Activated T-helper 2 cell treated with anti-CD3 and anti-CD28 coated beads, Interferon-gamma antibody, Interleukin-2, Interleukin-4, amounts not matched to agents 10 μg/mL and 5 μg/mL and 100 μg/mL, durations not matched to agents 14 hours and 24 hours and 36 hours (primary cell): ENCODE measurements at places on chromosomes 7 and 10. TPM values are rescaled to one million over a fixed set of nuclear protein-coding genes. Genes with fewer than 3 reads are reported as not detected.

- H3K27ac ChIP-seq = peak overlapping the region; percentile 62
- peaks cover 67% of the 10 kb centered on the region for H3K4me1 ChIP-seq
- no peaks in the 10 kb centered on the region for H3K27me3 ChIP-seq
- H3K4me3 ChIP-seq = no peak overlapping the region
- DNase-seq = no peak
These were observed 60.2 kb downstream of the FIGNL1 start for GRCh38 chr7:50389961-50390360.

GRCh38 chr10:108574233-108574632 is 1349.1 kb downstream of the XPNPEP1 start:
- no peak overlapping the region for H3K4me3 ChIP-seq
- no peak overlapping the region for H3K27ac ChIP-seq
- H3K36me3 ChIP-seq = no peaks in the 10 kb centered on the region
- no peak for DNase-seq

ACSM6 gene
- not detected in 2 replicates for total RNA-seq

KCNIP2 gene
- total RNA-seq = 3.2 TPM in 2 replicates

STAMBPL1 gene
- 44.2 and 47.2 TPM in 2 replicates for total RNA-seq

DNA sequence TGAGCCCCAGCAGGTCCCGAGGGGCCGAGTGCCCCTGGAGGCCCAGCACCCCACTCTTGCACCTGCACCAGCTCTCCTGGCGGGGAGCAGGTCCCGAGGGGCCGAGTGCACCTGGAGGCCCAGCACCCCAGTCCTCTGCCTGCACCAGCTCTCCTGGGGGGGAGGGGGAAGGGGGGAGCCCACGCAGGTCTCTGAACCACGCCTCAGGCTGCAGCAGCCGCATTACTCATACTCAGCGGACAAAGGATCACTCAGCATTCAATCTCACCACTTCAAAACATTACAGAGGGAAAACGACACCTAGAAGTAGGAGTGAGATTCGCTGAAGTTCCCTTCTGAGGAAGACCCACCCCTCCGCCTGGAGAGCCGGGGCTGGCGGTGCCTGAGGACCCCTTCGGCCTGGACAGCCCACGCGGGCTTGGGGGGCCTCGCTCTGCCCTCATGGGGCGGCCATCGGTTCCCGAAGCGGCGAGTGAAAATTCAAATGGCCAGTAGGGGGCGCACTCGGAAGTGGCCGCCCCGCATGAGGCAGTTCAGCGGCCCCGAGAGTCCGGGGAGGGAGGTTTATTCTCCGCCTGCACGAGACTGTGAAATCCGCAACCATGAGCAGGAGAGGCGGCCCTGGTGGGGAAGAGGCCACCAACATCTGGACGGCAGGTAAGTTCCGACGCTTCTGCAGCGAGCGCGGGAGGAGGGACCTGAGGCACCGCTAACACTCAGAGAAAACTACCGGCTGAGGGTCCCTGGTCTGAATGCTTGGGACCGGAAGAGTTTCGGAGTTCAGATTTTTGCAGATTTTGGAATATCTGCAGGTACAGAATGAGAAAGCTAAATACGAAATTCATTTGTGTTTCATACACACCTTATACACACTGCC is 1.1 kb upstream of the GPER1 start:
- H3K4me1 ChIP-seq = peaks cover 3% of the 10 kb centered on the region
- peak; percentile 68 for DNase-seq
- H3K4me3 ChIP-seq = peak overlapping the region; percentile 62
- no peaks in the 10 kb centered on the region for H3K36me3 ChIP-seq
- no peaks in the 10 kb centered on the region for H3K27me3 ChIP-seq

DNA sequence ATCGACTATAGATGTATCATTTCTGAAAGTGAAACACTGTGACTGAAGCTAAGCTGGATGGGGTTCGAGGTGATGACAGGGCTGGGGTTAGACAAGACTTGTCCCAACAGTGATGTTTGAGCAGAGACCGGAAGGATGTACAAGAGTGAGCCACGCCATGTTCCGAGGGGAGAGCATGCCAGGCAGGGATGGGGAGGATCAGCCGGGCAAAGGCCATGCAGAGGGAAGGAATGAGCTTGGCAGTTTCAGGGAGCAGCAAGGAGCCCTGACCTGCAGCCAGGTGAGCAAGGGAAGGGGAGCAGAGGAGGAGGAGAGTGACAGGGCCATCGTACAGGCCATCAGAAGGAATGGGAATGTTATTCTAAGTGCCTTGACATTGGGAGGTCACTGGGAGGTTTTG is 114.9 kb upstream of the GPR26 start:
- no peak overlapping the region for H3K27ac ChIP-seq
- H3K4me3 ChIP-seq = no peak overlapping the region
- H3K4me1 ChIP-seq = no peaks in the 10 kb centered on the region
- DNase-seq = no peak
- H3K27me3 ChIP-seq = no peaks in the 10 kb centered on the region

STEAP1 gene
- total RNA-seq = 0.46 and 0.50 TPM in 2 replicates

DNA sequence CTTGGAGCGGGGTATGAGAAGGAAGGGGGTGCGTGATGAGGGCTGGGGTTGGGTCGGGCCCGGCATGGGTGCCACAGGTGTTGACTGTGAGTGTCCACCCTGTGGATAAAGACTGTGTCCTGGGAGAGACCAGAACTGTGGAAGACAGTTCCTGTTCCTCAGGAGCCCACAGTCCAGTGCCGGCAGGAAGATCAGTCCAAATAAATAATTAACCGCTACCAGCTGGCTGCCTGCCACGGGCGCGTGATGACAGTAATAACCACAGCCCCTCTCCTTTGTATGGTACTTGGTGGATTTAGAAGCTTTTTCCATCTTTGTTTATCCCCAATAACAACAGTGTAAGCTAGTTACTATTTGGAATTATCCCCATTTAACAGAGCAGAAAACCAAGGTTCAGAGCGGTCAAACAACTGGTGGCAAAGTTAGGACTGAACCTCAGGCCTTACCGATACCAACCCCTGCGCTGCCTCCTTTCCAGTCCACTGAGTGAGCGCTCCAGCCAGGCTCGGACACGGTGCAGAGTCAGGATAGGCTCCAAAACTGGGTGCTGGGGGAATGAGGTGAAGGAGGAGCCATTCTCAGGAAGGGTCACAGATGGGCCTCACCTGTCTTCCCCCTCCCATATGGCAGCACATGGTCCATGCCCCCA is 5.1 kb downstream of the ZMIZ1 start:
- DNase-seq = no peak
- no peaks in the 10 kb centered on the region for H3K36me3 ChIP-seq
- H3K4me1 ChIP-seq = peaks cover 10% of the 10 kb centered on the region
- no peak overlapping the region for H3K27ac ChIP-seq
- no peak overlapping the region for H3K4me3 ChIP-seq
- peaks cover 13% of the 10 kb centered on the region for H3K27me3 ChIP-seq

SPDYE2 gene
- total RNA-seq = not detected in 2 replicates

- no peak overlapping the region for H3K4me3 ChIP-seq
- H3K27ac ChIP-seq = no peak overlapping the region
- no peaks in the 10 kb centered on the region for H3K36me3 ChIP-seq
- no peaks in the 10 kb centered on the region for H3K4me1 ChIP-seq
- no peak for DNase-seq
These were observed 27.5 kb downstream of the HOXA1 start for GRCh38 chr7:27068259-27068658.

BTBD16 gene
- not detected in 2 replicates for total RNA-seq

- DNase-seq = no peak
- H3K27me3 ChIP-seq = peaks cover 10% of the 10 kb centered on the region
- no peak overlapping the region for H3K4me3 ChIP-seq
- H3K27ac ChIP-seq = no peak overlapping the region
- no peaks in the 10 kb centered on the region for H3K4me1 ChIP-seq
These were observed 107.9 kb downstream of the POU6F2 start for GRCh38 chr7:39085590-39086049.

GRCh38 chr7:71429083-71429482 is 297.1 kb downstream of the GALNT17 start:
- H3K36me3 ChIP-seq = no peaks in the 10 kb centered on the region
- no peak overlapping the region for H3K27ac ChIP-seq
- DNase-seq = no peak
- no peaks in the 10 kb centered on the region for H3K4me1 ChIP-seq
- H3K4me3 ChIP-seq = no peak overlapping the region

CLCN1 gene
- total RNA-seq = not detected in 2 replicates

DNA sequence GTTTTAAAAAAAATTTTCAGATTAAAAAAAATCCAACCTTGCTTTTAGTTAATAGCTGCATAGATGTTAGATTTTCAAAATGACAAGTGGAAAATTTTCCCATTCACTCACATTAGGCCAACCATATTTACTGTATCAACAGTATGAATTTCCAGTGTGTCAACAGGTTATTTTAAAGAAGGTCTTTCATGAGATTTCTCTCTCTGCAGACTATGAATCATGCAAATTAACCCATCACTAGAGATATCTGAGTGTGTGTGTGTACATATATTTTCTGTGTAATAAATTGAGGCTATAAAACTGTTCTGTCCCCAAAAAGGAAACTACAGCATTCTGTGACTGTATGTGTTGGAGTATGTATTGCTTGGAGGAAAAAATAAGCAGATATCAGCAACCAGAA is 305.6 kb downstream of the ARL4A start:
- H3K27me3 ChIP-seq = peaks cover 2% of the 10 kb centered on the region
- no peaks in the 10 kb centered on the region for H3K4me1 ChIP-seq
- DNase-seq = no peak
- H3K36me3 ChIP-seq = no peaks in the 10 kb centered on the region

DNA sequence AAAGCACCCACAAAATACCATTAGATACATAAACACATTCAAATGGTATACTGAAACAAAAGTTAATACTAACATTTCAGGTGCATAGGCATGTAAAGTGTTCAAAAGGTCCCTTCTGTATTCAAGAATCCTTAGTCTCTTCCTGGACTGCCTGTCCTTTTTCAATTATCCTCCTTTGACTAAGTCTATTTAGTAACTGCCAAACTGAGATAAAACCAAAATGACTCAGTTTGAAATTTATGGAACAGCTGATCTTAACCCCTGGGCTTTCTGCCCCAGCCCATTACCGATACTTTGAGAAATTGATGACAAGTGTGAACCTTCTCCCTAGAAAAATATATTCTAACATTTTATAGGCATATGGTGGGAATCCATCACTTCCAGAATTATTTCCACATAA is 5.4 kb downstream of the EPC1 start:
- H3K27me3 ChIP-seq = no peaks in the 10 kb centered on the region
- H3K4me1 ChIP-seq = peaks cover 56% of the 10 kb centered on the region
- no peak overlapping the region for H3K4me3 ChIP-seq
- no peak for DNase-seq
- H3K27ac ChIP-seq = peak overlapping the region; percentile 28

DNA sequence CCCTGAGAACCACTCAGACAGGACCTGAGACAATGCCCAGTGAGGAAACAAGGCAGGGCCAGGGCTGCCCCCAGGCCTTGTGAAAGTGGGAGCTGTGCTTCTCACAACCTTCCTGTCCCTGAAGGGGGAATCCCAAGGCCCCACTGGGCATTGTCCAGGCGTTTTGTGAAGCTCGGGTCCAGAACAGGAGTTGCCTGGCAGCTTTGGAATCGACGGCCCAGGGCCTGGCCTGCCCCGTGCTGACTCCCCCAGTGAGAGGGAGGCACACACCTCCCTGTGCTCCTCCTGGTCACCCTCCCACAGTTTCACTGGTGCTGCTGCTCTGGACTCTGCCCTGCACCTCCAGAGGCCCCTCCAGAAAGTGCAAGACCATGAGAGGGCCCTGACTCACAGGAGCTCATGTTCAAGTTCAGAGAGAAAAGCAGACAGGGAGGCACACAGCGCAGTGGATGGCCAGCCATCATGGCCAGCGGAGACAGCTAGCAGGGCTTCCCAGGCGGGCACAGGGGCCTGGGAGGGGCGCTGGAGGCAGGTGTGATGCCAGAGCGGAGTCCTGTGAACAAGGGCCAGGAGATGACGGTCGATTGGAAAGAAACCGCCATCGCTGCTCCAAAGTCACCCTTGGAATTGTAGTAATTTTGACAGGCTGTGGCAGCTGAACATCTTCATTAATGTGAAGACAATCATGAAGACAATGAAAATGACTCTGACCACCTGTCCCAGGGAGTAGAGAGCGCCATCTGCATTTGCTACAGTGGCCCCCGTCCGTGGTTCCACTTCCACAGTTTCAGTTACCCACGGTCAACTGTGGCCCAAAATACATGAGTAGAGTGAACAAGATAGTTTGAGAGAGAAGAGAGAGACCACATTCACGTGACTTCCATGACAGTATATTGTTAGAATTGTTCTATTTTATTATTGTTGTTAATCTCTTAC is 103.7 kb downstream of the MKI67 start:
- H3K27me3 ChIP-seq = no peaks in the 10 kb centered on the region
- no peak overlapping the region for H3K27ac ChIP-seq
- H3K36me3 ChIP-seq = no peaks in the 10 kb centered on the region
- peaks cover 13% of the 10 kb centered on the region for H3K4me1 ChIP-seq
